ENCODE measurements at places on chromosomes 12 and 14.

- DNase-seq: no peak
Observed at GRCh38 chr14:77086017-77086727, 11.9 kb upstream of the CIPC start.

- no peak for DNase-seq
Observed at GRCh38 chr12:13258717-13259119, 62.2 kb downstream of the EMP1 start.

GRCh38 chr14:71698027-71698426, 234.2 kb upstream of the RGS6 start:
- no peak for DNase-seq

GRCh38 chr14:101591582-101591981, 30.3 kb downstream of the DIO3 start:
- no peak for DNase-seq

GRCh38 chr12:9895215-9895971, 14.1 kb downstream of the KLRF2 start:
- no peak for DNase-seq

DNA sequence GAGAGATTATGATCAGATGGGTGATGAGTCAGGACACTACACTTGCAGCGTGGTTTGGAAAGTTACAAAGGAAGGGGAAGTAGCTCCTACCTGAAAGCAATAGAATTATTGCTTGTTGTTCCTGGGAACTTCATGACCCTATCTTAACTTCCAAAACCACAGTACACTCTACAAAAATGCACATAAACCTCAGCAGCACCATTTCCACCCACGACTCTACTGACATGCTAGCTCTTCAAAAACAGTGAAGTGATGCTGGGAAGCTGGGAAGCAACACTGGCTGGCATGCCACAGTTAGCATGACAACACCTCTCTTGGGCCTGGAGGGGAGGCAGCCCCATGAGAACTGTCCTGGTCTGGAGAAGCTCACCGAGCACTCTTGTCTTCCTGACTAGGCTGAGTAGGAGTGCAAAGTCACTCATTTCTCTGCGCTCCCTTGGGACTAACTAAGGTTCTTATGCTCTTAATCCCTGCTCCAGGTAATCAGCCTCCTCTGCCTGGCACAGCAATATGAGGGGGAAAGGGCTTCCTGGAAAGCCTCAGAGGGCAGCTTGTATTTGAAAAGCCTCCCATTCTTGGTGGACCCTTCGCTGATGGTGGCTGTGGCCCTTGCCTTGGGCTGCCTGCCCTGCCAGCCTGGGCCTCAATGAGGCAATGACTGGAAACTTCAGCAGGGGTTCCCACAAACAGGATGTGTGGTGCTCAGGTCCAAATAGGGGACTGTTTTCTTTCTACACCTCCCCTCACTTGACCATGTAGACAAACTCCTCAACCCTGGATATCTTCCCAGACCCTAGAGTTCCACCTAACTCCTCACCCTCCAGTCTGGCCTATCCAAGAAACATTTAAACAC, 1.2 kb downstream of the KRT3 start:
- no peak for DNase-seq

DNA sequence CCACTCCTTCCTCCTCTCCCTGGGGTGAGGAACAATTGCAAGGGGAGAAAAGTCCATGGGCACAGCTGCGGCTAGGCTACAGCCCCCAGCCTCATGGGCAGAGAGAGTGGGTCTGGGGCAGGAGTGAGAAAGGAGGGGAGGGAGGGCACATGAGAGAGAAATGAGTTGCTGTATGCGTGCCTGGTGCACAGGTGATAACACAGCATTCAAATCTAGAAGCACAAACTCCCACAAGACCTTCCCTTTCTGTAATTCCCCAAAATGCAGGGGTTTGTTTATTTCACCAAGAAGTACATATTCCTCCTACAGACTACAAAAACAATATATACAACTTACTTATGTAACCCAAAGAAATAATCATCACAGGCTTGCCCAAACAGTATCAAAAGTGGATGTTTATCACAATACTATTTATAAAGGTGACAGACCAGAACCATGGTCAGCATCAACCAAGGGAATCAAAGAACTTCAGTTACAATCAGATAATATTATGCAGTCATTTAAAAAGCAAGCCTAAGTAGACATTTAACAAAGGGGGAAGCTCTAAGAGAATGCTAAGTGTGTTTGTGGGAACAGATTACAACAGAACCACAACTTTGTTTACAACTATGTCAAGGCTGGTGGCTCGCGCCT, 54.2 kb downstream of the ITPK1 start:
- DNase-seq: no peak

- DNase-seq: no peak
Observed at GRCh38 chr14:71198687-71199086, 291.4 kb downstream of the PCNX1 start.

DNA sequence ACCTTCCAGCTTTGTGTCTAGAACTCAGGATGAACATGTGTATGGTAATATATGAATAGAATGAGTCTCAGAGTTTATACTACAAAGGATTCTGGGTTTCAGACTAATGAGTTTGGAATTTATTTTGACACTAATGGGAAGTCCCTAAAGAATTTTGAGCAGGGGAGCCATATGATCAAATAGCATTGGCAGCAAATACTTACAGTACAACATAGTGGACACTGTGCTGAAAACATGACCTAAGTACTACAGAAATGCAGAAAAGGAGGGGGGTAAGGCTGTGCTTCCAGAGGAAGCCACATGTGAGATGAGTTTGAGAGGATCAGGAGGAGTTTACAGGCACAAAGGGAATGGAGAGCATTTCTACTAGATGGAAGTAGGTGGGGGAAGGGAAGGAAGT, 225.8 kb downstream of the C12orf42 start:
- no peak for DNase-seq

DNA sequence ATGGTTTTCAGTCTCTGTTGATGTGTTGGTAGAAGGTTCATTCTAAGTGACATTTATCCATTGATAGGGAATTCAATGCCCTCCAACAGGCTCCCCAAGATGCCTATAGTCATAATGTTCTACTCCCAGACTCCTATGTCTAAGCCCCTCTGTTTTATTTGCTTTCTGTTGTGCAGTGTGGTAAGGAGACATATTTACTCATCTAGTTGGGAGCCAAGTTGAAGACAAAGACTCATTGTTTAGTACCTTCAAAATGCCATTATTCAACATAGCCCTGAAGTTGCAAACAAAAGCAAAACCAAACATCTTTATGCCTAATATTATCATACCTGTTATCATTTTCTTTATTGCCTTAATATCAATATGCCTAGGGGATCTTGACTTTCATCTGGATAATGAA, 302.1 kb downstream of the RMST start:
- no peak for DNase-seq

GRCh38 chr14:60805841-60806430, 71.4 kb downstream of the MNAT1 start:
- DNase-seq: no peak

DNA sequence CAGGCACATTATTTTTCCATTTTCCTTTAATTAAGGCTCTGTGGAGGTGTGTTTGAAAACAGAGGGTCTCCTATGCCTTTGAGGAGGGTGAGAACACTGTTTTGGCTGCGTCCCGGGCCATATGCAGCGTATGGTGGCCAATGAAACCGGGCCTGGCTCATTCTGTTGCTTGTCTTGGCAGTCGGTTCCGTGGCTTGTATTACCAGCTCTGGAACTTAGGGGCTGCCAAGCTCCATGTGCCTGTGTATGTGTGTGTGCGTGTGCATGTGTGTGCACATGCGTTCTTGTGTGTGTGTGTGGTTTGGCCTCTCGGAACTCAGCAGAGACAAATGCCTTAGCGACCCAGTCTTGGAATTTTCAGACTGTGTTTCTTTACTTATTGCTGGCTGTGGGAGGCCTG, 2.7 kb downstream of the JDP2 start:
- no peak for DNase-seq

- DNase-seq: no peak
Observed at GRCh38 chr14:92382677-92383076, 59.7 kb downstream of the SLC24A4 start.

DNA sequence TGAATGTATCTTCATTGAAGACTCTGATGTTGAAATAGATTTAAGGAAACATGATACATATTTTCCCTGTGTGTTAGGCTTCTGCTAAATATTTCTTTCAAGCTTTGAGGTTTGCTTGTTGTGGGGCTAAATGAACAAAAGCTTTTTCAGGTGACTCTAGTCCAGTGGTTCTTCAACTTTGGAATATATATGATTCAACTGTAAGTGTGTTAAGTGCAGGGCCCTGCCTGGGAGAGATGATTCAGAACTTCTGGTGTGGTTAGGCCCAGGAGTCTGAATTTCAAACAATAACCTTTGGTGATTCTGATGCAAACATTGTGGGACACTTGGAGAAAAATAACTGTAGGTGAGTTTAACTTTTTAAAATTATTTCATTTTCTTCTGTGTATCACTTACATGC, 93.0 kb downstream of the TRHDE start:
- no peak for DNase-seq

DNA sequence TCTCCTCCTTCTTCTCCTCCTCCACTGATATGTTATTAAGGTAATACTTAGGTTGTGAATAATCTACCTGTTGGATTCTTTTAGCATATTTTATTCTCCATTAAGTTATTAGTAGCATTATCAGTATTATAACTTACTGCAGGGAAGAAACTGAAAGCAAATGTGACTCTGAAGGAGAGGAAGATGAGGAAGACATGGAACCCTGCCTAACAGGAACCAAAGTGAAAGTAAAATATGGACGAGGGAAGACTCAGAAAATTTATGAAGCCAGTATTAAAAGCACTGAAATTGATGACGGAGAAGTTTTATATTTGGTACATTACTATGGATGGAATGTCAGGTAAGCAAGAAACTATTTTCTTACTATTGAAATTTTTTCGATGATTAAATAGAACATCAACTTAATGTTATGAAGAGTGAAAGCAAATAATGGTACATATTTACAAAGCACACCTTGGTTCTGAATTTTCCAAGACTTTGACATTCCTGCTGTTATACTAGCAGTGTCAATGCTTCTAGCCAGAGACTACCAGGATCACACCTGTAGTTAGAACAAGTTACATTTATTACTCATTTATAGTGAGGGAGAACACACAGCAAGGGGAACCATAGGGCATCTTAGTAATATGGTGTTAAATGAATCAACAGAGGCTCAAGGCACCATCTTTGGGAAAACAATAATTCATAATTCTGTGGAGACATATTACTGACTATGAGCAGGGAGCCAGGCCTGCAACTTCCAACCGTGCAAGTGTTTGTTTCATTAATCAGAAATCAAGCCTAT, 42.0 kb upstream of the TOMM20L start:
- DNase-seq: no peak
